CD14-positive monocyte (primary cell): ENCODE measurements at places on chromosomes 5 and 9.

DNA sequence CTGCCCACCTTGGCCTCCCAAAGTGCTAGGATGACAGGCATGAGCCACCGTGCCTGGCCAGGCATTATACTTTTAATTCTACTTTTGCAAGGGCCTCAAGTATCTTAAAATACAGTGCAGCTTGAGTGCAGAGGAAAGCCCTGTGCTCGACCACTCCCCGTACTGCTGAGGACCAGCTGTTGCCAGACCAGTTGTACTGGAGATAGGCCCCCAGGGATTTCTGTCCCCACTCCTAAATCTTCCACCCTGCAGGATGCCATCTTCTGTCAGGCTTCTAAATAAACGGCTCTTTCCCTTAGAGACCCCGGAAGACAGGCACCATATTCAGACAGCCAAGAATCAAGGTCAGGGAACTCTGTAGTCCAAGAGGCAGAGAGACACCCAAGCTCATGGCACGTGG is 16.6 kb upstream of the PSMD5 start:
- DNase-seq, result no peak

- DNase-seq, result no peak
Measured at GRCh38 chr5:77983482-77984199, 207.5 kb upstream of the TBCA start.

DNA sequence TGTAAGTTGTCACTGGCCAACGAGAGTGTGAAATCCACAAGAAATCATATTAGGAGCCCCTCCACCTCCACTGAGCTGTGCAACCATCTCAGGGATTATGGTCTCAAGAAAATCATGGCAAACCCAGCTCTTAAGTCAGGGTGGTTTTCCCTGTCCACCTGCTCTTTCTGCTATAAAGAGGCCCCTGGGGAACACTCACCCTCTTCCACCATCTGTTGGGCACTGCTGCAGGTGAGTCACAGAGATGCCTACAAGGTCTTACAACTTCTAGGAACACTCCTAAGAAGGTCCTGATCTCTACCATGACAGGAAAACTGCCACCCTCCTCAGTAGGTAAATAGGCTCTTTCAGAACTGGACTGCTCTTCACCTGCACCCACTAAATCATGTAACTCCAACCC is 61.8 kb downstream of the DRD1 start:
- DNase-seq, result no peak

- no peak for DNase-seq
Measured at GRCh38 chr9:121267689-121268597, at the start of gene GSN. Gene GSN (plus strand): TSS chr9:121268162. CDS start chr9:121301972, 33,810 bp downstream.

DNA sequence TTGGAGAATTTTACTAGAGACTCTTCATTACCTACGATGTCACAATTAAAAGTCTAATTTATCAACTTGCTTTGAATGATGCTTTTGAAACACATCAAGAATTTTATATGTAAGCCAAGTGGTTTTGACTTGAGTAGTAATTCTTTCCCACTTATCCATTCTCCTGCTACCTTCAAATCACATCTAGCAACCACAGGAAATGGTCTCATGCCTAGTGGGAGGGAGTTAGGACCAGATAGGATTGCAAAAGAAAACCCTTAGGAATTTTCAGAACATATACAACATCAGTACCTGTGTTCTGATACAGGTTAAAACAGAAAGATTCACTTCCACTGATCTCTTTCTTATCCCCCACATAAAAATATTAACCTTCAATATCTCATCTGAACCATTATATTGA is 260.4 kb downstream of the CWC27 start:
- DNase-seq, result no peak

DNA sequence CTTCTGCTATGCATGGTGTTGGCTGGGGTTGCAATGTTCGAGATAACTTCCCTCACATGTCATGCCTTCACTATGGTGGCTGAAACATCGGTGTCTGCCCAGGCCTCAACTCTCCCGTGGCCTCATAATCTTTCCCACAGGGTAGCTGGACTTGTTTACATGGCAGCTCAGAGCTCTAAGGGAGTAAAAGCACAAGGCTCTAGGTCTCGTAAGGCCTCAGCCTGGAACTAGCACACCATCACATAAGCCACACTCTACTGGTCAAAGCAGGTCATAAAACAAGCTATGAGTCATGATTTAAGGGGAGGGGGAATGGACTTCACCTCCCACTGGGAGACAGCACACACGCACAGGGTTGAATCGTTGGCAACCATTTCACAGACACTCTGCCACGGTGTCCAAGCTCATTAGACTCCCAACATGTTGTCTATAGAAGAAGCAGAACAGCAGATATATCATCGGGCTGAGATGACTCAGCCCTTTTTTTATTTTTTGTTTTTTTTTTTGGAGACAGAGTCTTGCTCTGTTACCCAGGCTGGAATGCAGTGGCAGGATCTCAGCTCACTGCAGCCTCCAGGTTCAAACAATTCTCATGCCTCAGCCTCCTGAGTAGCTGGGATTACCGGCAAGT is 66.8 kb upstream of the IL17B start:
- no peak for DNase-seq

- DNase-seq, result no peak
Measured at GRCh38 chr5:103223031-103223955, 35.3 kb upstream of the MACIR start.

- DNase-seq, result no peak
Measured at GRCh38 chr9:89610391-89610925, 5.6 kb downstream of the GADD45G start.

DNA sequence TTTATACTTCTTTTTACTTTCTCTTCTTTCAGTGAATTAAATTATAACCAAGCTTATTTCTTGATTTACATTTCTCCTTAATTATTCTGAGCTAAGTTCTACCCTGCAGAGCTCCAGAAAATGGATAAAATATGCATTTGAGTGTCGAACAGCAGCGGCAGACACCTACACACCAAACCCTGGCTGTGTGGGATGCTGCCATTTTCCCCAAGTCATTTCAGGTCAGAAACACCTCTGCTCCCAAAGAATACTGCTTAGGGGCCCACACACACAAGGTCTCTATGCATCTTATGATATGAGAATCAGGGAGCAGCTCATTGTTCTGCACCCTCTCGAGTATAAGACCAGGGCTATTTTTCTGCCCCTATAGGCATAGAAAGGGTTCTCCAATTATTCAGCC is 122.3 kb downstream of the CMYA5 start:
- DNase-seq, result no peak

- no peak for DNase-seq
Measured at GRCh38 chr5:10125116-10125515, 124.6 kb downstream of the ATPSCKMT start.

DNA sequence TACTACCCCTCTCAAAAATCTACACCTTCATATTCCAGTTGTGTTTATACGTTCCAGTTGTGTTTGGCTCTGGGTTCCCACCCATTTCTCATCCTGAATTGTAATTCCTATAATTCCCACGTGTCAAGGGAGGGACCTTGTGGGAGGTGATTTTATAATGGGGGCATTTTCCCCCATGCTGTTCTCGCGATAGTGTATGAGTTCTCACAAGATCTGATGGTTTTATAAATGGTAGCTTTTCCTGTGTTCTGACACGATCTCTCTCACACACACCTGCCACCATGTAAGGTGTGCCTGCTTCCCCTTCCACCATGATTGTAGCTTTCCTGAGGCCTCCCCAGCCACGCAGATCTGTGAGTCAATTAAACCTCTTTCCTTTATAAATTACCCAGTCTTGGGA is 108.5 kb upstream of the ADAMTS16 start:
- no peak for DNase-seq

- no peak for DNase-seq
Measured at GRCh38 chr5:136703706-136704105, 338.4 kb upstream of the TRPC7 start.

GRCh38 chr9:95060234-95060633 is 257.3 kb downstream of the FANCC start:
- no peak for DNase-seq

DNA sequence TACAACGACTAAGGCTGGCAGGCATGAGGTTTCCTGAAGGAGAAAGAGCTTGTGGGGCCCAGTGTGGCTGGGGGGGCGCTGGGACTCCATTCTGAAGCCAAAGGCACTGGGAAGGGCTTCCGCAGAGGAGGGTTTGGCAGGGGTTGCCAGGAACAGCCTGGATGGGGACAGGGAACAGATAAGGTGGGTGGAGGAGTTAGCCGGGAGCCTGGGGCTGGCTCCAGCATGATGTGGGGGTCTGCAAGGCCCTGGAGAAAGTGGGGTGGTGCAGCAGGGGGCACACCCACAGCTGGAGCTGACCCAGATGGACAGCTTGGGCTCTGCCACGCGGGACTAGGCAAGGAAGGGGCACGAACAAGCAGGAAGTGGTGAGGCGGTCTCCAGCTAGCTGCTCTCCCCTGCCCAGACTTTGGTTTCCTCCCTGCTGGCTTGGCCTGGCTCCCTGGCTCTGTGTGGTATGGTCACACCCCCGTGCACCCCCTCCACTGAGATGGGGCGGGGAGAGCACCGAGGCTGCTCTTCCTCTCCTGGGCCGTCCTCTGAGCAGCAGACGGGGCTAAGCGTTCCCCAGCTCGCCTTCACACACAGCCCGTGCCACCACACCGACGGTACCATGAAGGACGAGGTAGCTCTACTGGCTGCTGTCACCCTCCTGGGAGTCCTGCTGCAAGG is at the start of gene LTC4S:
LTC4S (plus strand) TSS at position 519 of the 672 bp plus-strand sequence; CDS start at position 614, 95 bp downstream.
- DNase-seq, result peak; percentile 71

DNA sequence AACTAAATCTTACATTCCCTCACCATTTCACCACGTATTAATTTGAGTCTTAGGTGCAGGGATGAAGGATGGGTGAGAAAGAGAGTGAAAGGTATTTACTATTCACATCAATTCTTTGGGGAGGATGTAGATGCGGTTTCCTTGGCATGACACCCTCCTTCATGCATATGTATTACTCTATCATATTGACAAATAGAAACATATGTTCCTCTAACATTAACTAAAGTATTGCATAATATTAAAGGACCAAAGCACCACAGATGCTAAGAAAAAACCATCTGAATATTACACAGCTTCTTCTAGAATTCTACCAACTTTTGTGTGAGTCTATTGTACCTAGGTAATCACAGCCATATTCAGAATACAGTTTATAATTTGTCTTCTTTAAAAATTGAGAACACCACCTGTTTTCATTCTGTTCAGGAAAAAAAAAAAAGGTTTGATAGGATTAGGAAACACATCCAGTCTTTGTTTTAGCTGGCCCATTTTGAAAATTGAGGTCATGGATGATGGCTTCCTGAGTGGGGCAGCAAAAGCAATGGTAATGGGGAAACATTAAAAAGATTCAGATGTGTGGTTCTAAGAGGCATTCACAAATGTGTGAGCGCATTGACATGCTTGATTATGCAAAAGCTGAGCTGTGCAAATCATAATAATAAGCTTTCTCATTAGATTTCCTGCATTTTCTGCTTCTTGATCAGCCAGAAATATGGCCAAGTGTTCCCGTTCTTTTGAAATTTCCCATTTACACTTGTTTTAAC is 1011.5 kb upstream of the NUDT12 start:
- DNase-seq, result no peak

GRCh38 chr5:61327760-61328753 is 4.0 kb upstream of the ZSWIM6 start:
- peak; percentile 88 for DNase-seq

GRCh38 chr9:1492156-1492555 is 442.0 kb downstream of the DMRT2 start:
- DNase-seq, result no peak

DNA sequence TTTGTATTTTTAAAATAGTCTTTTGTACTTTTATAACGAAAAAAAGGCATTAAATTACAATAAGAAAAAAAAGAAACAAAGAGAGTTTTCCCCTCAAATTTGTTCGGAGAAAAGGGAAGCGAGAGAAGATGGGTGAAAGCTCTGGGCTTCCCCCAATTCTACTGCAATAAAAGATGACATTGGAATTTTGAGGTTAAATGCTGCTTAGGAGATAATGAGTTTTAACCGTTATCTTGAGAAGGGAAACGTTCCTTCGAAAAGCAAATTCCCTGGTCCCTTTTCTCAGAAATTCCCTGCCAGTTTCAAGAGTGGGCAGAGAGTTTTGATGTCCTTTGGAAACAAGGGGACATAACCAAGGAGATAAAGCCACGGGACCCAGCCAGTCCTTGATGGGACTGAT is 18.4 kb upstream of the ERGIC1 start:
- DNase-seq, result no peak

- no peak for DNase-seq
Measured at GRCh38 chr5:33148076-33148513, 292.7 kb upstream of the TARS1 start.

DNA sequence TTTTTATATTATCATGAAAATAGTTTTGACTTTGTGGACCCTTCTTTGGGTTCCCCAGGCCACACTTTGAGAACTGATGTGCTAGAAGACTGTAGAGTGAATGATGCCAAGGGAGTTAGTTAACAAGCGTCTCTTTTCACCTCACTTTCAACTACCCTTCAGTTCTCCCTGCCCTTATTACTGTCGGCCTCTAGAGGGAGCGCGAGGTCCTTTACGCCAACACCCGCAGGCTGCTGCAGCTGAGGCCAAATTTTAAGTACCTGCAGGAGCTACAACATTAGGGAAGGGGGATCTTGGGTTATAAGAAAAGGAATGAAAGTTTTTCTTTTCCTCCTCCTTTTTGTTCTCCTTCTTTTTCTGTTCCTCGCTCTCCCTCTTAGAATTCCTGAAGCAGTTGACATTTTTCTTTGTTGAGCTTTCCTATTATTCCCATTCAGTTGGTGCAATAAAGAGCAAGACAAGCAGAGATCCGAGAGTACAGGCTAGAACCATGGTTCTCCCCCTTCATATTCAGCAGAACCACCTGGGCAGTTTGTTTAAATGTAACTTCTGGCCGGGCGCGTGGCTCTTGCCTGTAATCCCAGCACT is 84.0 kb downstream of the ZFAND5 start:
- peak; percentile 66 for DNase-seq

DNA sequence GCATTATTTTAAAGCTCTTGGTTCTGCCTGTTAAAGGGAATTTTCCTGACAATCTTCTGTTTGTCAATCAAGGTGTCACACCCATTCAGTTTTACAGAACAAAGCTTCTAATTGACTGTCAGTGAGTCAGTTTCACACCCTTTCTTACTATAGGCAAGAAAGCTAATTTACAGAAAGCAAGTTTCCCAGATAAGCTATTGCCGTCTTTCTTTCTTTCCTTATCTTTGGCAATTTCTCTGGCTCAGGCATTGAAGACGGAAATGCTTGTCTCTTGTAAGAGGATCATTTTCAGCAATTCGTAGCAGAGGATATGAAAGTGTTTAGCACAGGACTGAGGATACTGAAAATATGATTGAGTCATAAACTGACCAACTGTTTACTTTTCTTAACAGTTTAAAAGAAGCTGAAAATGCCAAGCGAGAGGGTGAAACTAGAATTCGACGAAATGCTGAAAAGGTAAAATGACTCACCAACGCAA is 27.0 kb downstream of the SPINK5 start:
- DNase-seq, result no peak

- no peak for DNase-seq
Measured at GRCh38 chr9:87595610-87596009, 97.9 kb downstream of the DAPK1 start.

DNA sequence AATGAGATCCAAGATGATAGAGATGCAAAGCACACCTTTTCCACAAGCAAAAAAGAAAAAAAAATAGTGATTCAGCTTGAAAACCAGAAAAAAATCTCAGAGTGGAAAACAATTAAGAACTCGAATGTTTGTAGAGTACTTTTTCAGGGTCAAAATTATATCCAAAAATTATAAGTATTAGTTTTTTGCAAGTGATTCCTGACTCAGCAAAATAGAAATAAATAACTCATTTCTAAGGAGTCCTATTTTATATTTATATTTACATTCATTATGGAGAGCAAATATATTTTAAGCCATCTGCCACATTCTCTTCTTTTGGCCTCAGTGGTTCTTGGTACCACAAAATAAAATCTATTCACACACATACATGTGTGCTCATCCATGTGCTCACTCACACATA is 1011.8 kb upstream of the ARRDC3 start:
- no peak for DNase-seq
